Spleen (tissue), 13 donors: ENCODE measurements at places on chromosomes 2 and 18. TPM values are rescaled to one million over a fixed set of nuclear protein-coding genes. Genes with fewer than 3 reads are reported as not detected.

Gene C2orf78
- not detected for total RNA-seq

DNA sequence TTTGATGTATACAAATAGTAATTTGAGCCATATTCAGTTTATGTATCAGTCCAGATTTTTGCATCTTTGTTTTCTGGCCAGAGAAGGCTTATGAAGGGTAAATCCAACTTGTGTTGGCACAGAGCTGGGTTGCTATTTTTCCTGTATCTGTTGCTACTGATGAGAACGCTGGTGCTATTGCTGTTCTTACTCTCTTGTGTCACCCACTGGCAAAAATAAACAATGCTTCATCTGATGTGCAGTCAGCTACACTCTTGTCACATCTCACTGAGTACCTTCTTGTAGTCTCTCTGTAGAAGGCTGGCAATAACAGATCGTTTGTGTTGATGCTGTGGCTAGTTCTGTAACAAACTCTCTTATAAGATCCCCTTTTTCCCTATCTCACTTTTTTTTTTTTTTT is 323.4 kb downstream of the CDH19 start:
- DNase-seq, result no peak

- DNase-seq, result no peak
Observed at GRCh38 chr2:81523344-81523743, 1218.8 kb upstream of the LRRTM1 start.

GRCh38 chr2:55526174-55526573 is 6.7 kb downstream of the CFAP36 start:
- no peak for DNase-seq

Gene RELCH
- total RNA-seq, result 65.3 TPM

- DNase-seq, result no peak
Observed at GRCh38 chr2:103896182-103896581, 957.7 kb upstream of the POU3F3 start.

DNA sequence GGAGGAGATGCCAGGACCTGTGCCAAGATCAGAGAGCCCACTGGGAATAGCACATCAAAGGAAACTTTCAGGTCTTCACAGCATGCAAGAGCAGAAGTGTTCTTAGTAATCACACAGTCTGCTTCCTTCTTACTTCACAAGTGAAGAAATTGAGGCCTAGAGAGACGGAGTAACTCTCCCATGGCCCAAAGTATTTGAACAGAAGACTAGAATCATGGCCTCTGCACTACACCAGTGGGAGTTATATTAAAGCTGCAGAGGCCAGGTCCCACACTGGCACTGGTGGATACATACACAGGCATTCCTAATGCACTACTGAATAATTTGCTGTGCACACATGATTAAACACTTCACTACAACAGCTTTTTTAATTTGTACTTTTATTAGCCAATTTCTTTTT is 107.6 kb upstream of the RMP24 start:
- no peak for DNase-seq

Gene DYSF
- 114 TPM for total RNA-seq

Gene SP9
- not detected for total RNA-seq

Gene METTL5
- total RNA-seq, result 26.7 TPM

Gene ANKRD30B
- not detected for total RNA-seq

DNA sequence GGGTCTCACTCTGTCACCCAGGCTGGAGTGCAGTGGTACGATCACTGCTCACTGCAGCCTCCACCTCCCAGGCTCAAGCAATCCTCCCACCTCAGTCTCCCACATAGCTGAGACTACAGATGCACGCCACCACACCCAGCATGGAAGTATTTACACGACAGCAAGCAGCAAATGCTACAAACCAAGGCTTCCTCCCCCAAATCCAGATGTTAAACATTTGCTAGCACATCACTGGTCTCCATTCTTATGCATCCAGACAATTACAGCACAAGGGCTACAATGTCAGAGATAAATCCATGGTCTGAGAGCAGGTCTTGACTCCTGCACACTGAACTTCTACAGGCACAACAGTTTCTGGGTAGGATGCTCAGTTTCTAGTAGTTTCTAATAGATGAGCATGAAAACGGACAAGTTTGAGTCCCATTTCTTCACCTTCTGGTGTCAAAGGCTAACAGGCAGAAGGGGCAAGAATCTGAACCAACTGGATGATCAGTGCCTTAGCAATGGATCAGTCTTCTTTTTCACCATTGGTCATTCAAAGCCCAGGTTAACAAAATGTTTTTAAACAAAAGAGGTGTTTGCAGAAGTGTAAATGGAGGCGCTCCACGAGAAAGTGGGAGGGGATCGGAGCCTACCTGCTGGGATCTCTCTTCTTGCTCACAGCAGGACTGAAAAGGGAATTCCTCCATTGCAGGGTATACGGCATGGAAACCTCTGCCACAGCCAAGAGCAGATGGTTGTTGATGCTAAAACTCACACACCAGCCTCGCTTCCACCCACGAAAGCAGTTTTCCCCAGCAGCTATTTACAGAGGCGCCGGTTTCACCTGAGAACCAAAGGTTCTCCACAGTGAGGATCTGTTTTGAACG is 135.0 kb upstream of the ARL4C start:
- no peak for DNase-seq

Gene ALPP
- not detected for total RNA-seq

Gene SLC40A1
- total RNA-seq, result 759 TPM

DNA sequence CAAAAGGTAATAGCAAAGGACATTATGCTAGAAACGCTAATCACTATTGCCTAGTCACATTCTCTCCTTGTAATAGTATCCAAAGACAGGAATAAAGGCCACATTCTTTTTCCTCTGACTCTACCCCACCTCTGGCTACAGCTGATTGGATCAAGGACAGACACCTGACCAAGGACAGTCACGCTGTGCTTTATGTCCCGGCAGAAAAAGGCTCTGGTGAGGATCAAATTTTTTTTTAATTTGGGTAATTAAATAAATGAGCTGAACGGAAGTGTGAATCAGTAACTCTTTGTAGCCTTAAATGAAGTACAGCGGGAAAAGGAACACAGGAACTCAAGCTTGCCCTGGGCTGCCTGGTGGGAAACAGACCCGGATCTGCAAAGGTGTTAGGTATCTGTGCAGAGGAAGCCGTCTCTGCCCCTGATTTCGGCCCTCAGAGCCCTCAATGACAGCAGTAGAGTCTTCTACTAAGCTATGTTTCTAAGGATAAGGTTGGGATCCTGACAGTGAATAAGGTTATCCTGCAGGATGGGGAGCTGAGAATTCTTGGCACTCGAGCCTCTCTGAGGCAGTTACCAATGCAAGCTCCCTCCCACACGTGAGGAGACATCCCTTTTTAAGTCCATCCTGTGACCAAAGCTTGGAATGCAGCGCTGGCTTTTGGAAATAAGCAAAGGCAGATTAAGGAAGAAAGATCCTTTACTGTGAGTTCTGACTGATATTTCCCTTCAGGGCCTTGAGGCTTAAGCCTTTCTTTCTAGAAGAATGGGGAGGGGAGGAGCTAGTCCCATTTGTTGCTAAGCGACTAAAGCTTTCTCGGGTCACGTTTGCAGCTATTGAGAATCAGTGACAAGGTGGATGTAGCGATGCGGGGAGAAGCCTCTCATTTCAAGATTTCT is 37.8 kb upstream of the IKZF2 start:
- no peak for DNase-seq

DNA sequence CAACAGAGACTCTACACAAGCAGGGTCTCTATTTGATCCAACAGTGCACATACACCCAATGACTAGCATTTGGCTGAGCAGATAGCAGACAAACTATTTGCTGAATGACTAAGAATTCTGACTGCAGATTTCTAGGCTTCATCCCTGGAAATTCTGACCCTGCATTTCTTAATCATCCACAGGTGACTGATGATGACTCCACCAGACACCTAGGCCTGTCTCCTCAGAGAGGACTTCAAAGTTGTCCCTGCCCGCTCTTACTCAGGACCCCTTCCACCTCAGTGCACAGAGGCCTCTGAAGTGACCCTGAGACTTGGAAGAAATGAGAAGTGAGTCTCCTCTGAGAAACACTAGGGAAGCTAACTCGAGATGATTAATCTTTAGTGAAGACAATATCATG is 51.3 kb downstream of the SEPTIN10 start:
- DNase-seq, result no peak

GRCh38 chr2:134117676-134118075 is 136.2 kb upstream of the MGAT5 start:
- no peak for DNase-seq

- DNase-seq, result no peak
Observed at GRCh38 chr18:49059028-49059834, 108.5 kb upstream of the SMAD7 start.
